ENCODE measurements at places on chromosomes 2 and 18. TPM values are rescaled to one million over a fixed set of nuclear protein-coding genes. Genes with fewer than 3 reads are reported as not detected.

GRCh38 chr2:32614084-32614483, 13.8 kb upstream of the TTC27 start:
- peaks cover 43% of the 10 kb centered on the region for H3K36me3 ChIP-seq
- no peaks in the 10 kb centered on the region for H3K27me3 ChIP-seq
- no peak overlapping the region for H3K27ac ChIP-seq
- H3K4me1 ChIP-seq: no peaks in the 10 kb centered on the region
- H3K4me3 ChIP-seq: no peak overlapping the region

CCL20 gene
- 1.2 TPM for total RNA-seq

- no peak overlapping the region for H3K4me3 ChIP-seq
- H3K4me1 ChIP-seq: peaks cover 10% of the 10 kb centered on the region
- no peak overlapping the region for H3K27ac ChIP-seq
- no peak for DNase-seq
- H3K27me3 ChIP-seq: no peaks in the 10 kb centered on the region
Observed at GRCh38 chr2:216015722-216016464, 2.5 kb upstream of the MREG start.

GRCh38 chr2:100610381-100610831, 47.6 kb downstream of the PDCL3 start:
- DNase-seq: peak; percentile 92
- peaks cover 6% of the 10 kb centered on the region for H3K4me1 ChIP-seq
- H3K4me3 ChIP-seq: no peak overlapping the region

NGEF gene
- total RNA-seq: 4.7 TPM

REG3A gene
- total RNA-seq: not detected

GRCh38 chr2:109110170-109110569, 18.8 kb upstream of the SH3RF3 start:
- peaks cover 15% of the 10 kb centered on the region for H3K27me3 ChIP-seq
- no peaks in the 10 kb centered on the region for H3K4me1 ChIP-seq
- H3K36me3 ChIP-seq: no peaks in the 10 kb centered on the region
- H3K4me3 ChIP-seq: no peak overlapping the region
- no peak for DNase-seq

SCYGR6 gene
- not detected for total RNA-seq

FAP gene
- total RNA-seq: 582 TPM

- H3K27me3 ChIP-seq: no peaks in the 10 kb centered on the region
- peaks cover 28% of the 10 kb centered on the region for H3K4me1 ChIP-seq
- no peak overlapping the region for H3K27ac ChIP-seq
- H3K4me3 ChIP-seq: no peak overlapping the region
Observed at GRCh38 chr18:36305375-36305774, 7.9 kb downstream of the FHOD3 start.

- H3K36me3 ChIP-seq: no peaks in the 10 kb centered on the region
- H3K4me3 ChIP-seq: no peak overlapping the region
- H3K4me1 ChIP-seq: no peaks in the 10 kb centered on the region
- DNase-seq: no peak
- no peak overlapping the region for H3K27ac ChIP-seq
Observed at GRCh38 chr2:49924044-49924817, 769.9 kb upstream of the FSHR start.

DNA sequence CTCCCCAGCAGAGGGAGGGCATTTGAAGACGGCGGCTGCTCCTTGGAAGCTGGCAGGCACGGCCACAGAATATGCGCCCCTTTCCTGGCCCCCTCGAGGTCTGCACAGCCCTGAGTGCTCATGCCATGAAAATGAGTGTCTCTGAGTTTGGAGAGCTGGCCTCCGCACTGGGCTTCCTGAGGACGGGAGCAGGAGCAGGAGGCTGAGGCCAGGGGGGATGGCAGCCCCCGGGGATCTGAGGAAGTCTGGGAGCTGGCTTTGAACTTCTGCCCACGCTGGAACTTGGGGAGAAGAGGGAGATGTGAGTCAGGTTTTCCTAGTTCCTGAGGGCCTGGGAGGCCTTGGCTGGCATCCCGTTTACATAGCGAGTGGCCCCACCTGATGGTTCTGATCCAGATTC, 47.0 kb downstream of the RRM2 start:
- H3K4me3 ChIP-seq: no peak overlapping the region
- no peaks in the 10 kb centered on the region for H3K27me3 ChIP-seq
- H3K36me3 ChIP-seq: no peaks in the 10 kb centered on the region
- peak; percentile 93 for DNase-seq
- peak overlapping the region; percentile 64 for H3K27ac ChIP-seq
- peaks cover 32% of the 10 kb centered on the region for H3K4me1 ChIP-seq

PTPRN gene
- 1.2 TPM for total RNA-seq

TXNDC2 gene
- total RNA-seq: 0.36 TPM

THSD7B gene
- total RNA-seq: under 0.01 TPM

CXCR1 gene
- not detected for total RNA-seq

DPYSL5 gene
- not detected for total RNA-seq

All from osteoblast (primary cell).